ENCODE measurements at places on chromosomes 4 and X.

GRCh38 chr4:106494066-106494465 is 125.5 kb upstream of the GIMD1 start:
- DNase-seq, result no peak

- no peak for DNase-seq
These were observed 103.5 kb upstream of the PLAC1 start for GRCh38 chrX:134761788-134762187.

DNA sequence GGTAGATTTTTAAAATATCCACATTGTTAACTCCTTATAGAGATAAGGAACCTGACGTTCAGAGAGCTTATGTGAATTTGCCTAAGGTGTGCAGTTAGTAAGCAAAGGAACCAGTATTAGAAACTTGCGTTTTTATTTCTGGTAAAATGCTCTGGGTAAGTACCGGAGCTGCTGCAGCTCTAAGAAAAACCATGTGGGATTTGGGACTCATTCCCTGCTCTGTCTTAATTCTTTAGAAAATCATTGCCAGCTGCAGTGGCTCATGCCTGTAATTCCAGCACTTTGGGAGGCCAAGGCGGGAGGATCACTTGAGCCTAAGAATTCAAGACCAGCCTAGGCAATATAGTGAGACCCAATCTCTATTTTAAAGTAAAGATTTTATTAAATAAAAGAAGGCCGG is 5.8 kb downstream of the CCKAR start:
- DNase-seq, result no peak

GRCh38 chr4:135256111-135256510 is 1054.5 kb upstream of the PABPC4L start:
- DNase-seq, result no peak

- DNase-seq, result no peak
These were observed 39.5 kb downstream of the PCDH10 start for GRCh38 chr4:133188433-133189146.

GRCh38 chrX:97517763-97518162 is 634.1 kb downstream of the RPA4 start:
- no peak for DNase-seq

- DNase-seq, result no peak
These were observed 330.5 kb downstream of the RAPGEF2 start for GRCh38 chr4:159433337-159433736.

GRCh38 chr4:53199356-53199755 is 166.5 kb downstream of the SCFD2 start:
- no peak for DNase-seq

DNA sequence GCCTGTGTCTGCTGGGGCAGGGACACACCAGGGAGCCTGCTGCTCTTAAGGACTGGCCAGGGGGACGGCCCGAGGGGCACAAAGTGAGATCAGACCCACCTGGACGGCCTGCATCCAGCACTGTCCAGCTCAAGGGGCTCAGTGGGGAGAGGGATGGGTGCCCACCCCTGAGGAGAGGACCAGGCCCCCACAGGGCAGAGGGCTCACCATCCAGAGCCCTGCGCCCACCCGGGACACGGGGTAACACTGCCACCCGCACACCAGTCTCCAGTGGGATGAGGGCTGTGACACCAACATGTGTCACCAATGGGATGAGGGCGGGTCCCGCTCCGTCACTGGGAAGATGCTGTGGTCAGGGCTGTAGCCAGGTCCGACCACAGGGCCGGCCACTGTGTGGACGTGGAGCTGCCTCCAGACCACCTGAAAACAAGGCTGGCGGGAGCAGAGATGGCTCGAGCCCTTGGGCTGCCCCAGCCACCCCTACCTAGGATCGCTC is 13.2 kb downstream of the DGKQ start:
- no peak for DNase-seq

DNA sequence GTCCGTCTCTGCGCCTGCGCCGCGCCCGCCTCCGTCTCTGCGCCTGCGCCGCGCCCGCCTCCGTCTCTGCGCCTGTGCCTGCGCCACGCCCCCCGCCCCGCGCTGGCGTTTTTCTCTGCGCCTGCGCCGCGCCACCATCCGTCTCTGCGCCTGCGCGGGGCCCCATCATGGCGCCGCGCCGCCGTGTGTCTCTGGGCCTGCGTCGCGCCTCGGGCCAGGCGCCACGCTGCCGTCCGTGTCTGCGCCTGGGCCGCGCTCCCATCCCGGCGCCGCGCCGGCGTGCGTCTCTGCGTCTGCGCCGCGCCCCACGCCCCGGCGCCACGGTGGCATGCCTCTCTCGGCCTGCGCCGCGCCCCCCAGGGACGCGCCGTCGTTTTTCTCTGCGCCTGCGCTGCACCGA is 51.8 kb upstream of the DUX4 start:
- no peak for DNase-seq

All from activated CD4-positive, alpha-beta T cell treated with anti-CD3 and anti-CD28 coated beads for 1 hour (primary cell).